MM.1S (cell line): ENCODE measurements at places on chromosomes 7 and 10.

DNA sequence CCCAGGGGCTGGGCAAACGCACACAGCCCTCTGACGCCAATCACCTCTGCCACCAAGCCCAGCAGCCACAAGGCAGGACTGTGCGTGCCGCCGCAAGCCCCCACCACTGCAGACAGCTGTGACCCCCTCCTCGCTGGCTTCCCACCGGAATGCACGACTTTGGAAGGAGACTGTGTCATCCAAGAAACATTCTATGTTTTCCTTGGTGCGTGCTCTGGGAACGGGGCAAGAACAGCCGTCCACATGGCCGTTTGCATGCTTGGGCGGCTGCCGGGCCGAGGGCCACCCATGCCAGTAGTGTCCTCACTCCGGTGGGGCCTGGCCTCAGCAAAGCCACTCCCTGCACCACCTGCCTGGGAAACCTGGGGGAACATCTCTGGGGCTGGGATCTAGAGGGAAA lies 17.6 kb upstream of the ELN start:
- DNase-seq = no peak

DNA sequence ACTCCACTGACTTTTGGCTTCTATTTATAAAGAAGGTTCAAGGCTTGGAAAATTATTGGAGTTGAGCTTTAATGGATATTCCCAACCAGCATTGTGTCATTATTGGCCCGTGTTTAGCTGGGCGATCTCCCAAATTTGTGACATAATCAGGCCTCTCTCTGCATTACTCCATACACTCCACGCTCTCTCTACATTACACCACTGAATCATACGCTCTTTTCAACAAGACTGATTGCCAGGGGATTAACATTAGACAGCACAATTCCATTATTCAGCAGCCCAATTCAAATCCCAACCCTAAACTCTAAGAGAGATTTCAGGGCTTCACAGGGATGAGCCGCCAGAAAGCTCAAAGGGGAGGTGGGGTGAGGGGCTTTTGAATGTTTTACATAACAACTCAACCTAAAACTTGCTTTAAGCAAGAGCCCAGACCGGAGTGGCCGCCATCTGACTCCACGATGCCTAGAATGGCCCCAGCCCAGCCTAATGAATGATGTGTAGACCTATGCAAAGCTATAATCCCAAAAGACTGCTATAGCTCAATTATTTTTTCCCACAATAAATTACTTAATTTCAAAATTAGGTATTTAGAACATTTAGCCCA lies 61.8 kb downstream of the FGFR2 start:
- no peak for DNase-seq

- no peak for DNase-seq
Observed at GRCh38 chr7:30705596-30705995, 23.3 kb upstream of the CRHR2 start.

GRCh38 chr10:110821508-110821907 lies 50.2 kb upstream of the PDCD4 start:
- DNase-seq = no peak

DNA sequence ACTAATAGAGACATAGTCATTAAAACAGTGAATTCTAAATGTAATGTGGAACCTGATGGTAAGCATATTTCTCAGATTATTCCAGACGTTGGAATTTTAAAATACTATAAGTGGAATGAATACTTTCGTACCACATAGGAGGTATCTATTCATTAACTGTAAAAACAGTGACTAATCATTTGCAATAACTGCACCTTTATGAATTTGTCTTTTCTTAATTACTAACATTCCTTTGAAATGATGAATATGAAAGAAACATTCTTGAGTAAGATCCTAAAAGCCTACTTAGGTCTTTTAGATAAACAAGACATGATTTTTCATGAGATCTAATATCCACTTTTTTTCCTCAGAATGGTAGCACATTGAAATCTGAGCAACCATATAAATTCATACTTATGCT lies 549.0 kb upstream of the LRRN3 start:
- DNase-seq = no peak

DNA sequence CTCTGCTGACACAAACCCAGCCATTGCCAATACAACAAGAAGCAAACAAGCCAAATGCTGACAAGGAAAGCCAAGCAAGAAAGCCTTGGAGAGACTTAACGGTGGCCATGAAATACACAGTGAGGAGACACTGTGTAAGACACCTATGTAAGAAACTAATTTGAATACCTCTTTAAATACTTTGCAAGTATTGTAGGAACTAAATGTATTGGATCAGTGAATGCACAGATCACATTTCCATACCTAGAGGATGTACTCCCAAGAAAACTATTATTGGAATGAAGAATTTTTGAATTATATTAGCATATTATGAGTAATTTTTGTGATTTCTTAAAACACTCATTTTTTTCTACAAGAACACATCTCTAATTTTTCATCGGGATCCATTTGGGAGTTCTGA lies 34.0 kb downstream of the ETV1 start:
- DNase-seq = no peak

- no peak for DNase-seq
Observed at GRCh38 chr7:157721468-157722136, 384.8 kb downstream of the DNAJB6 start.

DNA sequence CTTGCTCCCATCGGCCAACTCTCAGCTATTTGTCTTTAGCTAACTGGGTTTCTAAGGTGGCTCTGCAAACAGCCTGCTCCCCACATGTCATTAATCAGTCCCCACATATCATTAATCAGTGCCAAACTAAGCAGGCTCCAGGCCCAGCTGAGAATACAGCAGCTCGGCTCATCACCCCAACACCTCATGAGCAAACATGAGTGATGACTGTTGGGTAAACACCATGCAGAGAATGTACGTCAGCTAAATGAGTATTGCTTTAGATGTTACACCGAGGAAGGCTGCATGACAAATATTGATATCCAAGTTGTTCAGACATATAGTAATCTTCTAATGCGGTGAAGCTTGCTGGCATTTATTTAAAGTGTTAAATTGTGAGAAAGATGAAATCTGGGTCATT lies 187.5 kb upstream of the AOAH start:
- no peak for DNase-seq

GRCh38 chr10:48463318-48464003 lies 141.4 kb downstream of the ARHGAP22 start:
- DNase-seq = no peak

DNA sequence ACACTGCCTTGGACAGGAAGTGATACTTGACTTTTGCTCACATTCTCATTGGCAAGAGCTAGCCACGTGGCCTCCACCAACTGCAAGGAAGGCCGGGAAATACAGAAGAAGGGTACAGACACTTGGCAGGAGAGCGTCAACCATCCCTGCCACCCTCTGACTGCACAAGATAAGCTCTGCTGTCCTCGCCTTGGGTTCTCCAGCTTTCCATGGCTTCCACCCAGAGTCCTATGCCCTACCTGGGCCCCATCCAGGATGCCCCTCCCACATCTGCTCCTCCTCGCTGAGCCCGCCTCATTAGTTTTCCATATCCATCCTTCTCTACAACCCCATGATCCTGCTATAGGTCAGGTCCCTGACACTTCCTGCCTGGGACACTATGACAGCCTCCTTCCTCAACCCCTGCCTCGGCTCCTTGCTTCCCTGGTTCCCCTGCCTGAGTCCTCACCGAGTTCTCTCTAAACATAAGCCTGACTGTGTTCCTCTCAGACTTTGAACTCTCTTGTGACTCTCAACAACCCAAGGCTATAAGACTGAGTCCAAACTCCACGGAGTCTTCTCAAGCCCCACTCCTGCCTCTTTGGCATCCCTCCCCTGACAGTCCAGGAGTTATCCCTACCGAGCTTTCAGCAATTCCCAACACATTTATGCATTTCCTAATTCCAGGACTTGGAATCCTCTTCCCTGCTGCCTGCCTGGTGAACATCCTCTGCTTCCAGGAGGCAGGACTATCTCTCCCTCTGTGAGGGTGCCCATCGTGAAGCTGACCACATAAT lies 23.2 kb upstream of the GDF10 start:
- DNase-seq = no peak

DNA sequence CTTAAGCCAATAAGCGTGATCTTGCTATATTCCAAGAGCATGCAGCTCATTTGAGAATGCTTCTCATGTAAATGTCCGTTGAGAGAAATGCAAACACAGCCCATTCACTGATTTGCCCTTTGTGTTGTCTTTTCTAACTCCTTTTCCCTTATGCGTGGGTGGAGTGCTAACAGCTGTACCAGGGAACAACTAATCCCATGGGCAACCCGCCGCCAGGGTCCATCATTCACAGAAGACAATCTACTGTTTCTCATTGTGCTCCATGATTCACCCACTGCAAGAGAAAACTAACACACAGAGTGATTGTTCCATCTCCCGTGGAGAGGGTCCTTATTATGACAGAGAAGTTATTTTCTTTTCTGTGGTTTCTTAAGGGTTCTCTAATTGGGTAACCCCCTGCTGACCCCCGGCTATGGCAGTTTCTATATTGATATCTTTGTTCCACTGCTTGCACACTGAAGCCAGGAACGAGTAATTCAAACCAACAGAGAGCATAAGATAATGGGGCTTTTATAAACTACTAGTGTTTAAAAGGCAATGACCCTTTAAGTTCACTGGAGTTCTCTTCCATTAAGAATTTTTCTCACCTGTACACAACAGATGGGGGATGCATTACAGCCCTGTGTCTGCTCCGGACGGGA lies 298.7 kb downstream of the BAMBI start:
- DNase-seq = no peak

DNA sequence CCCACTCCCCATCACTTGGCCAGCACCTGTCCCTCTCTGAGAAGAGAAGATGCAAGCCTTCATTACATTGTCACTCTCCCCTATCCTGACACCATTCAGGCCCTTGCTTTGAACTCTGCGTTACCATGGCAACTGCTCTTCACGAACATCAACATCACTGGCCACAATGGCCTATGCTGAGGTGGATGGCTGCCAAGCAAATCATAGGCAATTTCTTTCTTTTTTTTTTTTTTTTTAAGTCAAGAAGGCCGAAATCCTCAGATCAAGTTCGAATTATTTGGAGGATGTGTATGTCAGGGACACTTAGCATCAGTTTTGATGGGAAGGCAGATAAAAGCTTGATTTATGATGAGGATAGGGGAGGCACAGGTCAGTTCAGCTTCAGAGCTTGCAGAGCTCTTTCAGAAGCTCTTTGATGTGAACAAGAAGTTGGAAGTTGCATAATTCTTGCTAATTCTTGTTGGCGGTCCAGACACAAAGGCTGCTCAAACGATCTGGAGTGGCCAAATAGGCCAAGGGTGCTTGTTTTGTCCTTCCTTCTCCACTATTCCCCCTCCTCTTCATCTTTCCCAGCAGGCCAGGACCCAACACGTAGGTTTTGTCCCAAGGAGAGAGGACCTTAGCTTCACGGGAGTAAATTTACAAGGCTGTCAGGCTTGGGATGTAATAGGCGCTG lies 179.9 kb upstream of the NPVF start:
- no peak for DNase-seq

GRCh38 chr7:74094224-74095101 lies 10.9 kb downstream of the LIMK1 start:
- DNase-seq = no peak
